Right cardiac atrium (tissue), 5 donors: ENCODE measurements at places on chromosomes 4 and X. TPM values are rescaled to one million over a fixed set of nuclear protein-coding genes. Genes with fewer than 3 reads are reported as not detected.

- DNase-seq: no peak
These were observed 46.9 kb downstream of the XIAP start for GRCh38 chrX:123906557-123907316.

- DNase-seq: no peak
These were observed 473.4 kb downstream of the PCDH7 start for GRCh38 chr4:31193521-31193920.

GRCh38 chr4:166290426-166290825 lies 417.4 kb downstream of the TLL1 start:
- no peak for DNase-seq

DNA sequence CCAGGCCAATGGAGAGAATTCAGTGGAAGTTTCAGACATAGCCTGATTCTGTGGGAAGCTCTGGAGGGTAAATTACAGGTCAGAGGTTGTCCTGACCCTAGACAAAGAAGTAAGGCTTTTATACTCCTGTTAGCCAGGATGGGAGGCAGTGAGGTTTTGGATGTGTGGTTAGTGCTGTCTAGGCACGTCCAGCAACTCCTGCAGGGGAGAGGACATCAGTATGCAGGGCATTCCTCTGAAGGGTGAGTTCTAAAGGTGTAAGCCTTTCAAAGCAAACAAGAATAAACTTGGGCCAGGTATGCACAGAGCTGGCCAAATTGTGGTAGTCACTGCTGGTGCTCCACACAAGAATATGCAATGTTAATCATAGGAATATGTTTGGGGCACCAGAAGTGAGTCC lies 562.5 kb downstream of the CCSER1 start:
- DNase-seq: no peak

DNA sequence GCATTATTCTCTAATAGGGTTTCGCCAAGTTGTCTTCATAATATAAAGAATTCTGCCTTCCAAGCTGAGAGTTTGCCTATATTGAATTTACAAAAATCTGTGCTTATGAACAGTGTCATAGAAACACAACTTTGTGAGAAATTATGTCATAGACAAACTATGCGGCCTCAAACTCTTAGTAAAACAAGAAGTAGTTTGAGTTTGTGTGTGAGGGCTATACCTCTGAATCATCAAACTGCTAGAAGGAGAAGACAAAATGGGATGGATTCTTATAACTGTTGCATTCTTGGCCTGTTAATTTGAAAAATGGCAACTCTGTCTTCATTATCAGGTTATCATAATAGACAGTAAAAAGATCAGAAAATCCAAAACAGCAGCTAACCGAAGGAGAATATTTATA lies 46.1 kb upstream of the NAP1L5 start:
- no peak for DNase-seq

- DNase-seq: no peak
These were observed 713.7 kb upstream of the TENM3 start for GRCh38 chr4:181529537-181529936.

Gene MTTP
- total RNA-seq: 1.0 TPM

Gene TTC29
- total RNA-seq: 0.85 TPM

DNA sequence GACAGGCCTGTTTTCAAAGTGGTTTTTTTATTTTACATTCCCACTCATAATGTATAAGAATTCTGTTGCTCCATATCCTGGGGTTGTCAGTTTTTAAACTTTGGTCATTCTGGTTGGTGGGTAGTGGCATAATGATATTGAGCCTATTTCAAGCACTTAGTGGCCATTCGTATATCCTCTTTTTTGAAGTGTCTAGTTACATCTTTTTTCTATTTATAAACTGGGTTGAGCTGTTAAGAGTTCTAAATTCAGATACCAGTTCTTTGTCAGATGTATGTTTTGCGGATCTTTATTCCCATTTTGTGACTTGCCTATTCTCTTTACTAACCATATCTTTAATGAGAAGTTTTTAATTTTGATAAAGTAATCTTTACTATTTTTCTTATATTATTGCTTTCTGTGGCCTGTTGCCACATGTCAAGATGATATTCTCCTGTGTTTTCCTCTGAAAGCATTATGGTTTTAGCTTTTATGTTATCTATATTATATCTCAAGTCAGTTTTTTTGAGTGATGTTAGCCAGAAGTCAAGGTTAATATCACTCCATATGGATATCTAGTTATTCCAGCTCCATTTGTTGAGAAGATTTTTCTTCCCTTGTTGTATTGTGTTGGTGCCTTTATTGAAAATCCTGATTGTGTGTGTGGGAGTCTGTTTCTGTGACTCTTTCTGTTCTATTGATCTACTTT lies 110.9 kb downstream of the FHIP1A start:
- no peak for DNase-seq

DNA sequence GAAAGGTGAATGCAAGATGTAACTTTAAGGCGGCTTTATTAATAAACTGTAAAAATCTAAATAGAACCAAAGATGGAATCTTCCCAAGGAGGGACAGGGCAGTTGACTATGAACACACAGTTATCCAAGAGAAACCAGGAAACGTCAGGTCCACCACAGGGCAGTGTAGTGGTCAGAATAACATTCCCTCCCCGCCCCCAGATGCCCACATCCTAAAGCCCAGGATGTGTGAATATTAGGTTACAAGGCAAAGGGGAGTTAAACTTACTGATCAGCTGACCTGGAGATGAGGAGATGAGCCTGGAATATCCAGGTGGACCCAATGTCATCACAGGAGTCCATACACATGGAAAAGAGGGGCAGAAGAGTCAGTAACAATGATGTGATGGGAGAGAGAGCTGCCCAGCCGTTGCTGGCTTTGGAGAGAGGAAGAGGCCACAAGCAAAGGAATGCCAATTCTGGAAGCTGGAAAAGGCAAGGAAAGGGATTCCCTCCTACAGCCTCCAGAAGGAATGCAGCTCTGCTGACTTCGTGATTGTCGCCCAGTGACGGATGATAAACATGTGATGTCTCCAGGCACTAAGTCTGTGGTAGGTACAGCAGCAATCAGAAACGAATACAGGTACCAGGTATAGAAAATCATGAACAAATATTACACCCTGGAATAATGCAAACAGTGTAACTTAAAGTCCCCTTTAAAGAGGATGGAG lies 5.2 kb downstream of the SH3KBP1 start:
- no peak for DNase-seq

GRCh38 chrX:25166546-25166945 lies 150.8 kb upstream of the ARX start:
- no peak for DNase-seq

DNA sequence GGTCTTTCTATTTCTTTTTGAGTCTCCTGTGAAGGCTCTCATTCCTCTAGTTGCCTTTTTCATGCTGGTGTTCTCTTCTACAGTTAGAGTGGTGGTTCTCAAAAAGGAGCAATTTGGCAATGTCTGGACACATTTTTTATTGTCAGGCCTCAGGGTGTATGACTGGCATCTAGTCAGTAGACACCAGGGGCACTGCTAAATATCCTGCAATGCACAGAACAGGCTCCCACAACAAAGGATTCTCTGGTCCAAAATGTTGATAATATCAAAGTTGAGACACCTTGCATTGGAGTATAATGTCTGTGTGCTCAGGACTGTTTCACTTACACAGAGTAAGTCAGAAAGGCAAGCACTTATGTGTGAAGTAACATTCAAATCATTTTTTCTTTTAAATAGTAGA lies 1360.7 kb downstream of the ADGRL3 start:
- DNase-seq: no peak

DNA sequence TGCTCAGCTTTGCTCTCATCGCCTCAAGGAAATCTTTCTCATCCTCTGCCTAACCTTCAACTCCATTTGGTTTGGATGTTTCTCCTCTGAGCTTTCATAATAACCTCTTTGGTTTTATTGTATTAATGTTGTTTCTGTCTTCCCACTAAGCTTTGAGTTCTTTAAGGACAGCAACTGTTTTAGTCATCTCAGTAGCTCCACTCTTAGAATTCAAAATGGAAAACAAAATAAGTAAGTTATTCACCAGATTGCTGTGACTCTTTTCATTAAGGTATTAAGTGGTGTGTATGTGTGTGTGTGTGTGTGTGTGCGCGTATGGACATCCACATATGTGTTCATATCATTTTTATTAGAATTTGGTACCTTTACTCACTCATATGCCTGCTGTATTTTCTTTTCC lies 279.2 kb upstream of the BOD1L1 start:
- DNase-seq: no peak

DNA sequence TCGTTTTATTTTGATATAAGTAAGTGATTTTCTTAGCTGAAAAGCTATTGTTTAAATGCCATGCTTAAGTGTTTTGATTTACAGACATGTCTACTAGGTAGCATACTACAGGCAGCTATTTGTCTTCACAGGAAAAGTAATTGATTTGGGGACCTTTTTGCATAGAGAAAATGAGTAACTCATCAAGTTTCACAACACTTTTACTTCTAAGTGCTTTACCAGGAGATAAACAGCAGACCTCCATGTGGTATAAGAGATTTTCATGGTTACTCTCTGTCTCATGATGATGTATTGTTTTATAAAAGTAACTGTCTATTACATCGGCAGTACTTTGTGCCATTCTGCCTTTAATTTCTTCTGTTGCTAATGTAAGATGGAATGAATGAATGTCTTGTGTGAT lies 28.7 kb downstream of the RBPJ start:
- DNase-seq: no peak

Gene RADX
- total RNA-seq: 0.97 TPM

Gene PDZD4
- 6.1 TPM for total RNA-seq

DNA sequence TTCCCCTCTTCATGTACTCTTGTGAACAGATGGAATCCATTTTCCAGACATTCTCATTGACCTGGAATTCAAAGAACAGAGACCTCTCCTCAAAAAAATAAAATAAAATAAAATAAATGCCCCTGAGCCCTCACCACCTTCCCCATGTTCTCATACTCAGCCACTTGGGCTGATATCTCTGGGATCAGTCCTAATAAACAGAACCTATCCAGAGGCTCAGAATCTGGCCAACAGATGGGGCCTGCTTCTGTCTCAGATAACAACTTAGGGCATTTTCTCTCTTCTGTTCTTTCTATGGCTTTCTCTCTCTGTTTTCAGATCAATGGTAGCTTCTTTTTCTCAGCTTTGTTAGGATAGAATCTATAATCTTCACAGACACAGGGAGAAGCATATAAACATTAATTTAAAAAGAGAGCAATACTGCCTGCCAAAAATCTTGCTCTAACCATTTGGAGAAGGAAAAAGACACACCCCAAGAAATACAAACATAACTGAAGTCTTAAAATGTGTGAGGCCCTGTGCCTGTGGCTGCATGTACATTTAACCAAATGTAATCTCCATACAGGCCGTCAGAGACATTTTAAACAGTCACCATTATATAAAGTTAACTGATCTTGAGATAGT lies 907.1 kb downstream of the FAT4 start:
- no peak for DNase-seq

DNA sequence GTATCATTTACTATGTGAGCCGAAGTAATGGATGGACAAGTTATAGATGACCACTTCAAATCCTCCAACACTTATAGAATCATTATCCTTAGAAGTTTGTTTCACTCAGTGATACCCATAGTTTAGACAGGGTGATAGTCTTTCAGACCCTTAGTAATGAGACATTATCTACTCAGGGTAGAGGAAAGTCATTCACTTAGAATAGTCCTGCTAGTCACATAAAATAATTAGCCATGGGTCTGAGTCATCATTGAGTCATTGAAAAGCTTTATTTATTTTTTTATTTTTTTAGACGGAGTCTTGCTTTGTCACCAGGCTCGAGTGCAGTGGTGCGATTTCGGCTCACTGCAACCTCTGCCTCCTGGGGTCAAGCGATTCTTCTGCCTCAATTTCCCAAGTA lies 321.7 kb upstream of the FSTL5 start:
- DNase-seq: no peak

Gene CXorf65
- not detected for total RNA-seq

DNA sequence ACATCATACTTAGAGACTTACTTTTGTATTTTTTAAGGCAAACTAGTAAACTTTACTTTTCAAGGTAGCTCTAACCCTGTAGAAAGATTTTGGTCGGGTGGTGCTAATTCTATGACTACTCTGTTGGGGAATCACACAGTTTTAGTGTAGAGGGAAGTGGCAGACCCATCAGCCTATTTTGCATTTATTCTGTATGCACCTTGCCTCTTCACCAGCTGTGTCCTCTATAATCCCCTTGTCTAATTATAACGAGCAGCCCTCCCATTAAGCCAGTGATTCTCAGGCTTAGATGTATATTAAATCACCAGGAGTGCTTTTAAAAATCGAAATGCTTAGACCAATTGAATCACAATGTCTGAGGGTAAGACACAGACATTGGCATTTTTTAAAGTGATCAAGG lies 78.1 kb downstream of the GALNT7 start:
- no peak for DNase-seq

GRCh38 chr4:153728660-153729059 lies 31.2 kb downstream of the RNF175 start:
- no peak for DNase-seq

DNA sequence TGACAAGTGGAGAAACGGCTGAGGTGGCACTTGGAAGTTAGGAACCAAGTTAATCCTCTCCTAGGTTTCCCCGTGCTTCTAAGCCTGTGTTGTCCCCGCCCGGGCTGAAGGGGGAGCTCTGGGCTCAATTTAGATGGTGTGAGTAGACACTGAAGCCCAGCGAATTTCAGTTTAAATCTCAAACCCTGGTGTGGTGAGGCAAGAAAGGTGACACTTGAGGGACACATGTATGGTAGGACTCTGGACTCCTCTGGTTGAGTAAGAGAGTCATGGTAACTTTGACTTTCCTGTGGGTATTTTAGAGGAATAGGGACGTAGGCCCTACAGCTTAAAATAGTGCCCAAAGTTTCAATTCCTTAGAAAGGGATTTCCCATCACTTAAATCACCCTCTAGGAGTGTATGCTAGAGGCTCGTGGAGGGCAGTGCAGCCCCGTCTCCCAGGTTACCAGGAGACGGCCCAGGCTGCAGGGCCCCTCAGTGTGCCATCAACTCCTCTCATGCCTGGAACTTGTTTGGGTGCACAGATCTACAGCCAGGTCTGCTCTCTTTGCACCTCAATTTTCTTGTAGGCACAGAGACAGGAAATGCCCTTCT lies 24.0 kb downstream of the HAND2 start:
- DNase-seq: peak; percentile 75

- DNase-seq: peak; percentile 64
These were observed 105.8 kb upstream of the EGFL6 start for GRCh38 chrX:13463608-13464007.

Gene GAGE12J
- total RNA-seq: not detected

Gene ADGRG4
- not detected for total RNA-seq

Gene PLK4
- total RNA-seq: 1.1 TPM

- DNase-seq: peak; percentile 91
These were observed at the start of gene ANOS1 for GRCh38 chrX:8731559-8732395. ANOS1 (minus strand) TSS chrX:8732137; CDS start chrX:8732036, 101 bp downstream.

Gene SLIT2
- 13.8 TPM for total RNA-seq

Gene SSX3
- not detected for total RNA-seq

DNA sequence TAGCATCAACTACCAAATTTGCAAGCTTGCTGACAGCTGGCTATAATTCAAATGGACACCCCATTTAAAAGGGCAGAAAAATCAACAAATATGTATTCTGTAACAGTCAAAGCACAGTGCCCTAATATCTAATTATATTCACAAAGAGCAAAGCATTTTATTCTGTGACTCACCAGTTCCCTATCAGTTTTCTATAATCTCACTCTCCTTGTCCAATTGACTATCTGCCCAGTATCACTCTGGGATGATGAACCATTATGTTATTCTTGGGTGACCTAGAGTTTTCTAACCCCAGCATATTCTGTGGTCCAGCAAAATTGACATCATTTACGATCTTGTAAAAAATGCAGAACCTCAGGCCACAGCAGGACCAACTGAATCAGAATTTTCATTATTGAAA lies 82.0 kb upstream of the FREM3 start:
- DNase-seq: no peak
